ENCODE measurements at places on chromosomes 2 and 18.

GRCh38 chr18:79472946-79473345 lies 77.2 kb downstream of the NFATC1 start:
- no peak for DNase-seq

GRCh38 chr2:67234440-67234839 lies 162.7 kb upstream of the ETAA1 start:
- DNase-seq = peak; percentile 39

- no peak for DNase-seq
Measured at GRCh38 chr2:236259371-236259770, 4.8 kb downstream of the ASB18 start.

- no peak for DNase-seq
Measured at GRCh38 chr18:59669872-59670657, 27.2 kb downstream of the CCBE1 start.

DNA sequence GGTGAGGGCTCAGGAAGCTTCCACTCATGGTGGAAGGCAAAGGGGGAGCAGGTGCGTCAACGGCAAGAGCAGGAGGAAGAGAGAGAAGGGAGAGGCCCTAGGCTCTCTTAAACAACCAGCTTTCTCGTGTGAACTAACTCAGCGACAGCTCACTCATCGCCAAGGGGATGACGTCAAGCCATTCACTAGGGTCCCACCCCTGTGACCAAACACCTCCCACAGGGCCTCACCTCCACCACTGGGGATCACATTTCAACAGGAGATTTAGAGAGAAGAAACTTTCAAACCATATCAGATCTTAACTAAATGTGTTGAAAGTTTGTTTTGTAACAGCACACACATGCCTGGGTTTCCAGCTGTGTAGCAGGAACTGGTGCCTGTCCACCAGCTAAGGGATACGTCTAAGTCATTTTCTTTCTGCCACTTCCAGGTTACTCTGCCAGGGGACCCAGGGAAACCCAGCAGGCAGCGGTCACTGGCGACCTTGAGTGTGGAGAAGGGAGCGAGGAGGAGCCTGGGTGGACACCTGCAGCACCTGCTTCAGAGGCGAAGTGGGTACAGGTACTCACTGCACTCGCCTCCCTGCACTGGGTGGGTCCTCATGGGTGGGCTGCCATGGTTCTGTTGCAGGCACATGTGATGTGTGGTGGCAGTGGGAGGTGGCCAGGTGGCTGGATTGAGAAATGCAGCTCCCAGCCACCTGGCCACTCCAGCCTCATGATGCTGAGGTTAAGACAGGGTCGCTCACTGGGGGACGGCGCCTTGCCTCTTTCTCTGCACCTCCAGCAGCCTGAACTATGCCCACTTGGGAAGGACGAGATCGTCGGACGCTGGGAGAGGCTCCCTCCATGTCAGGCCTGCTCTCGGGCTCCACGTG lies 8.4 kb upstream of the GPC1 start:
- DNase-seq = no peak

GRCh38 chr2:199946836-199947235 lies 8.5 kb downstream of the TYW5 start:
- DNase-seq = peak; percentile 11

- DNase-seq = no peak
Measured at GRCh38 chr2:42228101-42228500, 58.9 kb downstream of the EML4 start.

DNA sequence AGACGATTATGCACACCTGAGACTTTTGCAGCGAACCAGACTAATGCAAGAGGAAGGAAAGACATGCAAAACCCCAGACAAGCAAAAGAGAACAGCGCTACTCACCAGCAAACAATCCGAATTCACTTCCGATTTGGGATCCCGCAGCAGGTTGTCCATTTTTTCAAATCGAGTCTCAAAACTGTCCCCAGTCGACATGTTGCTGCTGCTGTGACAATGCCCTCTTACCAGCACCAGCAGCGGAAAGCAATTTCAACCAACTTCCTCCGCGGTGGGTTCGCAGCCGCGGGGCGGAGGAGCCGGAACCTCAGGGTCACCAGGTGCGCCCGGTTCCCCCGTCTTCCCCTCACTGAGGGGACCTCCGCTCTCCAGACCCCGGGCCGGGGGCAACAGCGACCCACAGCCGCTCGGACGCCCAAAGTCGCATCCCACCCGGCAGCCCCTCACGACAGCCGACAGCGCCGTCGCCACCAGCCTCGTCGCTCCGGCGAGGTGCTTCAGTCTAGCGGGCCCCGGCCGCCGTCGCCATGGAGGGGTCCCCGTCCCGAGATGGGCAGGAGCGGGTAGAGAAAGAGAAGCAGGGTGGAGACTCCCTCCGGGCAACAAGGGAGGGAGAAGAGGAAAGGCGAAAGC lies 784 bp downstream of the ROCK1 start:
- DNase-seq = peak; percentile 10

DNA sequence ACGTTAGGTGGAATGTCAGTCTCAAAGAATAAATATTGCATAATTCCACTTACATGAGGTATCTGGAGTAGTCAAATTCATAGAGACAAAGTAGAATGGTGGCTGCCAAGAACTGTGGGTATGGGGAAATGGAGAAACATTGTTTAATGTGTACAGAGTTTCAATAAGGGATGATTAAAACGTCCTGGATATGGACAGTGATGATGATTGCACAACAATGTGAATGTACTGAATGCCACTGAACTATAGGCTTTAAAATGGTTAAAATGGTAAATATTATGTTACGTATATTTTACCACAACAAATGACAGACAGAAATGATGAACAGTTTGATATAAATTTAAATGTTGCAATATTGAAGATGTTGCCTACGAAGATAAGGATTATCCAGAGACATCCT lies 602.0 kb upstream of the PKDCC start:
- no peak for DNase-seq

- DNase-seq = peak; percentile 11
Measured at GRCh38 chr2:71190656-71191569, 36.0 kb downstream of the PAIP2B start.

- DNase-seq = no peak
Measured at GRCh38 chr2:11483806-11484617, 18.1 kb upstream of the E2F6 start.

DNA sequence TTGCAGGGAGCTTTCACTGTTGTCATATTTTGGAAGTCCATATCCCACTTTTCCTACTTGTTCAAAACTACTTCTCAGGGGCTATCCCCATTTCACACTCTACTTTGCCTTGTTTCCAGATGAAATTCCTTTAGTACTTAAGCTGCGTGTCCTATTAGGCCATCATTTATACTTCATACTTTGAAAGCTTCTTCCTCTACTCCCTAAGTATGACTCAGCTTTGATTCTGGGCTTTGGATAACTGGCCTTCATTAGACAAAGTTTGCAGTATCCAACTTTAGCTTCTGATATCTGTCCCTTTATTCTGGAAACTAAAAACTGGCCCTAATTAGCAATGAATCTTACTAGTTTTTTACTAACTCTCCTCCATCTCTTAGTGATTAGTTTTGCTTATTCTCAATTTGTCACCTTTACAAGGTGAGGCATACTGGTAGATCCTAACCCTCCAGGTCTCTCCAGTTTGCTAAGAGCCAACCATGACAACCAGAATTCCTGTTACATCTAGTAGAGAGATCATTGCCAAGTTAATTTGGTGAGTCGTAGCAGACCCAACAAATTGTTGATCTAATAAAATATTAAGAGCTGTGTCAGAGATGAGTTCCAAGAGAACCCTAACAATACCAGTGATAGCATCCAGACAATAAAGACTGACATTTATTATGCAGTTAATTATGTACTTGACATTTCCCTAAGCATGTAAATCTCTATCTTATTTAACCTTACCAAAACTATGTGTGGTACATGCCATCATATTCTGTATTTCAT lies 31.2 kb upstream of the ITGAV start:
- DNase-seq = no peak

GRCh38 chr2:71395471-71395870 lies 57.9 kb upstream of the DYSF start:
- no peak for DNase-seq

DNA sequence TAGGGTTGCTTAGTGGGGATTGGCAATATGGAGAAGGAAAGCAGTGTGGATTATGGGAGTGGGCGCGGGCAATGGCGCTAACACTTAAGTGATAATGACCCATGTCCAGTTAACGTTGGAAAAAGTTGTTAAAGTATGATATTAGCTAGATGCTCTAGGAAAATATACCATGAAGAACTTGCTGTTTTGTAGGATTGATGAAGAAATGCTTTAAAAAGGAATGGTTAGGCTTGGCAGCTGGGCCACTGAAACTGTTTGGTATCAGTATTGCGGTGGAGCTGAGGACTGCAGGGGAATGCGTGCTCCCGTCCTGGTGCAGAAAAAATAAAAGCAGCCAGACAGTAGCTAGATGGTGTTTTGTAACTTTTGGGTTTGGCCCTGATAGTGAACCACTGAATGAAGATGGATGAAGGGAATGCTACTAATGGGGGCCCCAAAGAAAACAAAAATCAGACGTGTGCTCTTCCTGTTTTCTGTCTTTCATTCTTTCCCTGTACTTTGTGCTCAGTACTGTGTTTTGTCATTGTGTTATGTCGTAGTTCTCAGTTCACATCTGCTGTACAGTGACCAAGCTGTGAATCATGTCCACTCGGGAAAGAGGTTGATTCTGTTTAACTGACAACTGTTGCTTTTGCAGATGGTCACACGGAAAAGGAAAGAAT lies 999 bp downstream of the INSIG2 start:
- DNase-seq = peak; percentile 50
